ENCODE measurements at places on chromosomes 2 and 18.

GRCh38 chr2:96839293-96839874 is 4.4 kb downstream of the ANKRD23 start:
- peak; percentile 86 for DNase-seq

- DNase-seq, result no peak
Observed at GRCh38 chr18:45689396-45689795, 34.6 kb upstream of the SLC14A1 start.

- DNase-seq, result no peak
Observed at GRCh38 chr2:10876394-10876793, 35.3 kb upstream of the KCNF1 start.

- no peak for DNase-seq
Observed at GRCh38 chr2:106638043-106638442, 150.9 kb downstream of the CD8B2 start.

DNA sequence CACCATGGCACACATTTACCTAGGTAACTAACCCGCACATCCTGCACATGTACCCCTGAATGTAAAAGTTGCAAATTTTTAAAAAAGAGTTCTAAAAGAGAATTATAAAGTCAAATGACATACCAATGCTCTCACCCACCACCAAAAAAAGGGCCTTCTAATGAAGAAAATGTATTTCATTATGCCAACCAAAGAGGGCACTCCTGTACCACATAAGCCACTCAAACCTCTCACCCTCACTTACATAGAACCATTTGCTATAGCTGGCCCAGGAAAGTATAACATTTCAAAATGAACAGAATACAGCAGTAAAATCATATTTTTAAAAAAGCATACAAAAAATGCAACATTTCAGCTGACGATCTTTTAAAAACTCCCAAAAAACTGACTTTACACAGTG is 241.5 kb upstream of the PKDCC start:
- DNase-seq, result no peak

GRCh38 chr2:98854682-98855081 is 81.3 kb downstream of the CRACDL start:
- DNase-seq, result no peak

- DNase-seq, result no peak
Observed at GRCh38 chr18:74582642-74583041, 15.0 kb upstream of the ZNF407 start.
